ENCODE measurements at places on chromosomes 1 and 21.

DNA sequence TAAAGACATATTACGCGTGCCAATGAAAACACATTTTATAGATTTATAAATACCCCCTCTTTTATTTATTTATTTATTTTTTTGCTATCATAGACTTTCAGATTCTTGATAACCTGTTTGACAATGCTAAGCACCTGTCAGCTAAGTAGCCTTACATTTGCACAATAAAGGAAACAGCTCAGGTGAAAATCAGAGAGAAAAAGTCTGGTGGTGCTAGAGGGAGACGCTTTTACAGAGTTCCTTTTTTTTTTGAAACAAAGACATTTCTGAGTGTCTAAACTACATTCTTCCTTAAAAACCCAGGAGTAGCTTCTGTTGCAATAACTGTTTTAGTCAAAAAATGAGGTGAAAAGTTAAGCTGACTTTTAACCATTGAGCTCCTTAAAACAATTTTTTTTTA is 1611.6 kb downstream of the NCAM2 start:
- DNase-seq, result no peak

- no peak for DNase-seq
Observed at GRCh38 chr1:116832308-116832931, 77.3 kb upstream of the PTGFRN start.

DNA sequence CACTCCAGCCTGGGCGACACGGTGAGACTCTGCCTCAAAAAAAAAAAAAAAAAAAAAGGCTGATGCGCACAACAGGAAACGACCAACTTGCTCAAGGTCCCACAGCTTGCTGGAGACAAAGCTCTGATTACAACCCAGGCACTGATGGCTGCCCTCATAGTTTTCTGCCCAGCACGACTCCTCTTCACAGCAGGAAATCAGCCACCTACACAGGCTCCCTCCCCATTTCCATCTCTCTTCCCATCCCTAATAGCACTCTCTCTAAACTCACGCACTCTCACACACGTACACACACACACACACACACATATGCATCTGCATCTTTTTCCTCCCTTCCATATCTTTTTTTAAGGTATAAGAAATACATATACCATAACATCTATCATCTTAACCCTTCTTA is 153.5 kb upstream of the SOD1 start:
- no peak for DNase-seq

GRCh38 chr21:41458559-41458958 is 32.5 kb downstream of the MX1 start:
- DNase-seq, result no peak

GRCh38 chr1:54413295-54413694 is 7.1 kb upstream of the SSBP3 start:
- DNase-seq, result no peak

DNA sequence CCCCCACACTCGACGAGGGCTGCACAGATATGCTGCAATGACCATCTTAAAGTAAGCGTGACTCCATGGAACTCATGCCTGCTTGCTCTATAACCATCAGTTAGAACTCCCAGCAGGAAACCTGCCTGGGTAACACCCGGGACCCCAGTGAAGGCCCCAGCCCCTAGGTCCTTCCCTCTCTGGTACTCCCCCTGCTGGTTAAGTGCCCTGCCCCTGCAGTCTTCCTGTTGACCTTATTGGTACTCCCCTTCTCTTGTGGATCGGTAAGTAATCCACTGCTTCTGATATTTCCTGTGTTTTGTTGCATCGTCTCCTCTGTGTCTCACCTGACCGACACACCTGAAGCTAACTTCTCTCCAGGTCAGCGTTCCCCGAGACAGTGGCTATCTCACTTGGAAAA is 104.8 kb upstream of the COG2 start:
- no peak for DNase-seq
